H1 (cell line): ENCODE measurements at places on chromosomes 1 and 21. TPM values are rescaled to one million over a fixed set of nuclear protein-coding genes. Genes with fewer than 3 reads are reported as not detected.

The RCC2 gene
- total RNA-seq, result 454 and 455 TPM in 2 replicates

The RGS8 gene
- 0.13 and 0.29 TPM in 2 replicates for total RNA-seq

The LCE3D gene
- total RNA-seq, result not detected in 2 replicates

The TNFRSF8 gene
- total RNA-seq, result 32.7 and 35.1 TPM in 2 replicates

The LCE2B gene
- total RNA-seq, result not detected in 2 replicates

The IFNLR1 gene
- 9.2 and 10.1 TPM in 2 replicates for total RNA-seq

The VTCN1 gene
- 0.27 TPM in 1 of 2 replicates, not detected in the other for total RNA-seq

The CITED4 gene
- 16.0 and 16.3 TPM in 2 replicates for total RNA-seq

The EPHA8 gene
- 4.0 and 4.3 TPM in 2 replicates for total RNA-seq

- no peak overlapping the region for H3K4me3 ChIP-seq
- no peak overlapping the region for H3K27ac ChIP-seq
- H3K36me3 ChIP-seq, result no peaks in the 10 kb centered on the region
- DNase-seq, result no peak
- no peaks in the 10 kb centered on the region for H3K4me1 ChIP-seq
These were observed 24.5 kb upstream of the CCN1 start for GRCh38 chr1:85555867-85556573.

- no peak for DNase-seq
- H3K4me1 ChIP-seq, result no peaks in the 10 kb centered on the region
- H3K36me3 ChIP-seq, result no peaks in the 10 kb centered on the region
- H3K4me3 ChIP-seq, result no peak overlapping the region
- no peak overlapping the region for H3K27ac ChIP-seq
- H3K27me3 ChIP-seq, result no peaks in the 10 kb centered on the region
These were observed 166.5 kb downstream of the RRAGC start for GRCh38 chr1:38693031-38693430.

DNA sequence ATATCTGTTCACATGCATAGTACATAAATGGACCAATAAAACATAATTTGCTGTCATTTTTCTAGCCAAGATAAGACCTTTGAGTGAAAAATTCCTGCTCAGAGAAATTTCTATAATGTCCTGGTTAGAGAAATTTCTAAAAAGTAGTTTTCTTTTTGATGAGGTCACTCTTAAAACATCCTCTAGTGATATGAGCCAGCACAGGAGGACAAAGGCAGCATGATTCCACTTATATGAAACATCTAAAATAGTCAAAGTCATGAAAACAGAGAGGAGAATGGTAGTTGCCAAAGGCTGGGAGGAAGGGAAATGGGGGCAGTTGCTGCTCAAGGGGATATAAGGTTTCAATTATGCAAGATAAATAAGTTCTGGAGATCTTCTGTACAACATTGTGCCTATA is 239.4 kb downstream of the BACH1 start:
- H3K4me3 ChIP-seq, result no peak overlapping the region
- no peaks in the 10 kb centered on the region for H3K4me1 ChIP-seq
- no peaks in the 10 kb centered on the region for H3K27me3 ChIP-seq
- H3K36me3 ChIP-seq, result no peaks in the 10 kb centered on the region
- no peak for DNase-seq

DNA sequence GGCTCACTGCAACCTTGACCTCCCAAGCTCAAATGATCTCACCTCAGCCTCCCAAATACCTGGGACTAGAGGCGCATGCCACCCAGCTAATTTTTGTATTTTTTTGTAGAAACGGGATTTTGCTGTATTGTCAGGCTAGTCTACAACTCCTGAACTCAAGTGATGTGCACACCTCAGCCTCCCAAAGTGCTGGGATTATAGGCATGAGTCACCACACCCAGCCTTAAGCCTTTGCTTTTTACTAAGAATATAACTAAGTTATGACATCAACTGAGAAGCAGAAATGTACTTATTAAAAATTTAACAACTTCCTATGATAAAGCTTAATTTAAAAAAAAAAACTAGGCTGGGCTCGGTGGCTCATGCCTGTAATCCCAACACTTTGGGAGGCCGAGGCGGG is 8.9 kb upstream of the LSS start:
- no peak for DNase-seq
- H3K4me3 ChIP-seq, result no peak overlapping the region
- no peak overlapping the region for H3K27ac ChIP-seq
- peaks cover 21% of the 10 kb centered on the region for H3K36me3 ChIP-seq
- H3K4me1 ChIP-seq, result no peaks in the 10 kb centered on the region

GRCh38 chr21:34948157-34948556 is 100.9 kb downstream of the RUNX1 start:
- H3K36me3 ChIP-seq, result no peaks in the 10 kb centered on the region
- H3K27me3 ChIP-seq, result no peaks in the 10 kb centered on the region
- no peak overlapping the region for H3K4me3 ChIP-seq

- no peaks in the 10 kb centered on the region for H3K36me3 ChIP-seq
- no peaks in the 10 kb centered on the region for H3K4me1 ChIP-seq
- H3K27me3 ChIP-seq, result peaks cover 10% of the 10 kb centered on the region
- H3K4me3 ChIP-seq, result no peak overlapping the region
- DNase-seq, result peak; percentile 15
These were observed 33.2 kb upstream of the PAX7 start for GRCh38 chr1:18597160-18598042.

DNA sequence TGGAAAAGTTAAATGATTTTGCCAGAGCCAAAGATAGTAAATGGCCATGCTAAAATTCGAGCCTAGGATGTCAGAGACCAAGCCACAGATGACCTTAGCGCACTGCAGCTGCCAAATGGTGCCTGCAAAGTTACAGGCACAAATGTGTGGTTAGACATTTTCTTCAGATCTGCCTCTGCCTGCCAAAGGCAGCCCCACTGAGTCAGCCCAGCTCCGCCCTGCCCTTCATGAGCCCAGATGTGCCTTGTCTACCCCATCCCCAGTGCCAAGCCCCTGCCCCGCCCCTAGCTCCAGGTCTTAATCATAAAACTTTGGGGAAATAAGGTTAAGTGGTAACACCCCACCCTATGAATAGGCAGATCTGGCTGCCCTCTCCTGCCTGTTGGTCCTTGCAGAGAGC is 105.9 kb downstream of the DTL start:
- no peaks in the 10 kb centered on the region for H3K36me3 ChIP-seq
- no peak overlapping the region for H3K27ac ChIP-seq
- H3K4me1 ChIP-seq, result no peaks in the 10 kb centered on the region
- no peak for DNase-seq
- H3K27me3 ChIP-seq, result no peaks in the 10 kb centered on the region
- no peak overlapping the region for H3K4me3 ChIP-seq

GRCh38 chr1:109988349-109988914 is 3.9 kb downstream of the AHCYL1 start:
- H3K27me3 ChIP-seq, result no peaks in the 10 kb centered on the region
- no peak for DNase-seq
- no peaks in the 10 kb centered on the region for H3K36me3 ChIP-seq
- H3K4me3 ChIP-seq, result no peak overlapping the region

DNA sequence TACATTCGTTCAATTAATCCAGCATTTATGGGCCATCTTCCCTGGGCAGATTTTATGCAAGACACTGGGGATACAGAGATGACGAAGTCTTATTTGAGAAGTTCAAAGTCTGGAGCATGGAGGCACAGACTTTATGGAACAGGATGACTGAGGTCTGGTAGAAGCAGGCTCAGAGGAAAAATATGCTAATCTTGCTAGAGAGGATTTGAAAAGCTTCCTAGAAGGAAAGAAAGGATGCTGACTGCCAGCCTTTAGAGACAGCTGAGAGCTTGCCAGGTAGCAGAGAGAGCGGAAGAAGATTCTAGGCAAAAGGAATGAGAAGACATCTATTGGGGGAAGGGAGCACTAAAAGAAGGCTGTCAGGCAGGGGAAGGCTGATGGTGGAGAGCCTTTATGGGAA is 75.5 kb upstream of the ATP5PO start:
- peaks cover 9% of the 10 kb centered on the region for H3K4me1 ChIP-seq
- no peaks in the 10 kb centered on the region; the same call in 1 of the 2 replicates for H3K27me3 ChIP-seq
- DNase-seq, result no peak
- H3K36me3 ChIP-seq, result no peaks in the 10 kb centered on the region
- no peak overlapping the region for H3K4me3 ChIP-seq

GRCh38 chr21:31798842-31799704 is 67.2 kb upstream of the SCAF4 start:
- no peaks in the 10 kb centered on the region; the same call in 1 of the 2 replicates for H3K4me1 ChIP-seq
- no peak overlapping the region for H3K4me3 ChIP-seq
- no peaks in the 10 kb centered on the region for H3K36me3 ChIP-seq
- DNase-seq, result no peak
- H3K27me3 ChIP-seq, result no peaks in the 10 kb centered on the region

DNA sequence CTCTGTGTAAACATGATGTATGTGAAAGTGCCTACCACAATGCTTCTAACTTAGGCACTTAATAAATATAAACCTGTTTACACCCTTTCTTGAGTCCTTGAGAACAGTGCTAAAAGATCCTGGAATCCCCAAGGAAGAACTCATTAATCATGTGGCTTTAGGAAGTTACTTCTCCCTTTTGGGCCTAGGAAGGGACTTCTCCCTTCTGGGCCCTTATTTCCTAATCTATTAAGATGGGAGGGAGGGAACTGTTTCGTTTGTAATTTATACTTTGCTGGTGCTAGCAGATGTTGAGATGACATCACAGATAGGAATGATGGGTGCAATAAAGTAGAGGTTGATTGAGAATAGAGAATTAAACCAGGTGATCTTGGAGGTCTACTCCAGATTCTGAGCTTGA is 1.2 kb downstream of the BTF3L4 start:
- H3K27ac ChIP-seq, result peak overlapping the region; percentile 93
- H3K36me3 ChIP-seq, result peaks cover 14% of the 10 kb centered on the region
- DNase-seq, result no peak
- peak overlapping the region; percentile 95 for H3K4me3 ChIP-seq
- H3K27me3 ChIP-seq, result no peaks in the 10 kb centered on the region

DNA sequence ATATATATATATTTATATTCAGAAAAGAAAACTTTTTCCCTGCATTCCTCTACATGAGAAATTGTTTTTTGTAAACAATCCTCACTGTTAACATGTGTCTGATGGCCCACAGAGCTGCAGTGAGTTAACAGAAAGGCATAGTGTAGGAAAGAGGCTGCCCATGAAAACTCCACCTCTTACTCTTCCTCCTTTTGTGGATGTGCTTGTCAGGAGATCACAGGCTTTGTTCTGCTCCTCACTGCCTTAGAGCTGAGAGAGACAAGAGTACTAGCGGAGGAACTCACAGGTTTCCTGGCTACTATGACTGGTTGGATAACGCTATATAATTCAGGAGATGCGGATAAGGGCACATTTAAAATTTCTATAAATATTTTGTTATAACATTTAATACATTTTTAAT is 200.6 kb downstream of the BRINP3 start:
- H3K36me3 ChIP-seq, result no peaks in the 10 kb centered on the region
- no peak overlapping the region for H3K27ac ChIP-seq
- no peak overlapping the region for H3K4me3 ChIP-seq
- no peaks in the 10 kb centered on the region for H3K4me1 ChIP-seq
- no peak for DNase-seq

DNA sequence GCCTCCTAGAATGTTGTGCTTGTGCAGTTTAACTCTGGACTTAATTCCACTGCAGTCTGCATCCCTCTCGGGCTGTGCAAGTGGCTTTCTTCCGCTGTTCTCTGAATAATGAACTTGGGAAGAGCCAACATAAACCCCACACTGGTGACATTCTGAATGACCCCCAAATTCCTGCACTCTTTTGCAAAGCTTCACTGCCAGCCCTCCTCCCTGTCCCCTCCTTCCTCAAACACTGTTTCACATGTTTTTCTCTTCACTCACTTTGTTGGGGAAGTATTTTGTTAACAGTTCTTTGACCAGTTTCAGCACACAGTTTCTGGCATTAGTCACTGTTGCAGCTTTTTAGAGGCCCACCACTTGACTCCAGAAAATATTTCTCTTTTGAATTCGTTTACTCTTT is 39.7 kb downstream of the GNG12 start:
- no peak overlapping the region for H3K4me3 ChIP-seq
- H3K36me3 ChIP-seq, result no peaks in the 10 kb centered on the region
- H3K27me3 ChIP-seq, result no peaks in the 10 kb centered on the region
- no peaks in the 10 kb centered on the region for H3K4me1 ChIP-seq
- H3K27ac ChIP-seq, result no peak overlapping the region

DNA sequence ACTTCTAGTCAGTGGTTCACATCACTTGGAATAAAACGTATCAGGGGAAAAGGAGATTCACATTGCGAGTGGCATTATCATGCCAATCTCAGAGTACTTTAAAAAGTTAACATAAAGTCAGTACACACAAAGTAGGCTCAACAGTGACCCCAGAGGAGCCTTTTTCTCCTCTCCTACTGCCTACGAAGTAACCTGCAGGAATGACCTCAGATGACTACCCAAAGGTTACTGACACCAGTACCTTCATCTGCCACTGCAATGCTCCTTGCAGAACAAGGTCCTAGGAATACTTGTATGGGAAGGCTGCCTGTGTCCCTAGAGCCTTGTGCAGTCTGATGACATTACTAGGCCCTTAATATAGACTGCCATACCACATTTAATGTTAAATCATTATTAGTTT is 389.8 kb upstream of the LYPLAL1 start:
- no peaks in the 10 kb centered on the region for H3K36me3 ChIP-seq
- H3K4me1 ChIP-seq, result no peaks in the 10 kb centered on the region
- no peaks in the 10 kb centered on the region for H3K27me3 ChIP-seq
- DNase-seq, result no peak
- no peak overlapping the region for H3K4me3 ChIP-seq
- no peak overlapping the region for H3K27ac ChIP-seq

GRCh38 chr21:45405271-45405818 is 380 bp downstream of the COL18A1 start:
- H3K27ac ChIP-seq, result peak overlapping the region; percentile 44; the same call in 1 of the 2 replicates
- no peaks in the 10 kb centered on the region; the same call in 1 of the 2 replicates for H3K27me3 ChIP-seq
- H3K4me1 ChIP-seq, result peaks cover 32% of the 10 kb centered on the region

DNA sequence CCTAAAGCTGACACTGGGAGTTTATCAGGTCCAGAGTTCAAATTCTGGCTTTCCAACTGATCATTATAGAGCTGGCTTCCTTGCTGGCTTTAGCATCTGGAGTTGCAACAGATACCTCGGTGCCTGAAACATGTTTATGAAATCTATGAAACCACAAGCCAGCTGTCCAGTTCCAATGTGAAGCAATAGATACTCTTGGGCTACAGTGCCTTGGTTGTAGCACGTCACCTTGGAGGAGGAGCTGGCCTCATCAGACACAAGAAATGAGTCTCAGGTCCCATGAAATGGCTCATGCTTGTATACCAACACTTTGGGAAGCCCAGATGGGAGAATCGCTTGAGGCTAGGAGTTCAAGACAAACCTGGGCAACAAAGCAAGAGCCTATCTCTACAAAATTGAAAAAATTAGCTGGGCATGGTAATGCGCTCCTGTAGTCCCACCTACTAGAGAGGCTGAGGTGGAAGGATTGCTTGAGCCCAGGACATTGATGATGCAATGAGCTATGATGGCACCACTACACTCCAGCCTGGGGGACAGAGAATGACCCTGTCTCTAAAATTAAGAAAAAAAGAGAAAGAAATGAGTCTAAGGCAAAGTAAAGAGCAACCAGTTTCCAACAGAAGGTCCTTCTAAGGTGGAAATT is 132.5 kb upstream of the ZNF648 start:
- no peaks in the 10 kb centered on the region for H3K36me3 ChIP-seq
- no peak overlapping the region for H3K4me3 ChIP-seq
- H3K27me3 ChIP-seq, result no peaks in the 10 kb centered on the region
- H3K4me1 ChIP-seq, result no peaks in the 10 kb centered on the region

- H3K4me1 ChIP-seq, result no peaks in the 10 kb centered on the region
- DNase-seq, result no peak
- H3K4me3 ChIP-seq, result no peak overlapping the region
- H3K36me3 ChIP-seq, result no peaks in the 10 kb centered on the region
- no peaks in the 10 kb centered on the region for H3K27me3 ChIP-seq
These were observed 637.2 kb downstream of the SMYD3 start for GRCh38 chr1:245869847-245870246.
